ENCODE measurements at places on chromosomes 7 and 10.
A peak's percentile ranks its signal among the peaks of the same experiment; 100 is the strongest.

DNA sequence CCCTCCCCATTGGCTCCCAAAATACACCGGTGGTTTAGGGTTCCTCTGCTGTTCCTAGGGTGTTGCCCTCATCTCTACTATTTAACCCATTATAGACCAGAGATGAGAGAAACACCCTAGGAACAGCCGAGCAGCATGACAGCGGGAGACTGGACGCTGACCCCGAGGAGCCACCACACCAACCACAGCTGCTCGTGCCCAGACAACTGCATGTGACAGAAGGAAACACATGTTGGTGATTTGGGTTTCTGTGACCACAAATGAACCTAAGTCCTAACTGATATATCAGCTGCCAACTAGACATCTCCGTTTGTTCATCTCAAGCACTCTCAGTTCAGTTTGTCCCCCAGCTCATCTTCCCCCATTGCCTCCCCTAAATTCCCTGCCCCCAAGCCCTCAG lies 13.4 kb downstream of the CFAP43 start:
- no peak for DNase-seq

GRCh38 chr10:58856508-58857240 lies 319.8 kb upstream of the PHYHIPL start:
- DNase-seq: peak; percentile 99

GRCh38 chr7:50371551-50372021 lies 67.1 kb downstream of the IKZF1 start:
- no peak for DNase-seq

DNA sequence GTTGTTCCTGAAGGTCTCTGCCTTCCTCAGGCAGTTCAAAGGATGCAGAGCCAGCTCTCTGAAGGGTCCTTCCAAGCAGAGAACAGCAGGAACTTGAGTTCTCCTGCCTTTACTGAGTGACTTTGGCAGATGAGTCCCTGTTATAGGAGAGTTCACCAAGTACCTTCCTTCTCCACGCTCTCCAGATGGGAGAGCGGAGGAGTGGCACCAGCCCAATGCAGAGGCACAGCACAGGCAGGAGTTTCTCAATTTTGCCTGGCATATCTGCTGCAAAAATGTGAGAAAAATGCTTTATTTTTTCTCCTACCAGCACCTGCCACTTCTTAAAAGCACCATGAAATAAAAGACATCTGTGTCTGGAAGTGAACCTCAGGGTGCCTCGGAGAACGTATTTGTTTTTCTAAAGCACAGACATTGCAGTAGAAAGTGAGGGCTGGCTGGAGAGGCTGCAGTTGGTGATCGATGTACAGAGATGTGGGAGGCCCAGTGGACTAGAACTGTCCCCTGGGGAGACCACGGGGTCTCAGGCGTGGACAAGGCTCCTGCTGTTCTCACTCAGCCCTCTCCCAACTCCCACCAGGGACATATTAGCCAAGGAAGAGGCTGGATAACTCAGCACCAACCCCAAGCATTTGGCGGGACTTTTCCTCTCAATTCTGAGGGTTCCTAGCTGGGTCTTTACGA lies 174.5 kb downstream of the WDR37 start:
- DNase-seq: no peak

DNA sequence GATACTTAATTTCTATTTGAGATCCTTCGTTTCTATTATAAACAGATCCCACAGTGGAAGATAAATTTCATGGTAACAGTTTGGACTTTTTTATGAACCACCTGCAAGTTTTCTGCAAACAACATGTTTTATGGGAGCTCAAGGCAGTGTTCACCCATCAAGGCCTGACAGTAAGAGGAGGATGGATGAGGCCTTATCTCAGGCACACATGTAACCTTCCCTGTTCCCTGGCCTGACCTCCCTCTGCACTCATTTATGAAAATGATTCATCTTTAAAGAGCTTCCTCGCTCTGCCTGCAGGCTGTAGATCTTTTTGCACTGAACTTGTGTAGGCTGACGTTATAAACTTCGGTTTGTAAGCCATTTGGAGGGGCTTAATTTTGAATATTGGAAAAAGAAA lies 500.1 kb downstream of the GATA3 start:
- no peak for DNase-seq

- peak; percentile 35 for DNase-seq
Measured at GRCh38 chr10:117226813-117227451, 14.0 kb upstream of the SLC18A2 start.

DNA sequence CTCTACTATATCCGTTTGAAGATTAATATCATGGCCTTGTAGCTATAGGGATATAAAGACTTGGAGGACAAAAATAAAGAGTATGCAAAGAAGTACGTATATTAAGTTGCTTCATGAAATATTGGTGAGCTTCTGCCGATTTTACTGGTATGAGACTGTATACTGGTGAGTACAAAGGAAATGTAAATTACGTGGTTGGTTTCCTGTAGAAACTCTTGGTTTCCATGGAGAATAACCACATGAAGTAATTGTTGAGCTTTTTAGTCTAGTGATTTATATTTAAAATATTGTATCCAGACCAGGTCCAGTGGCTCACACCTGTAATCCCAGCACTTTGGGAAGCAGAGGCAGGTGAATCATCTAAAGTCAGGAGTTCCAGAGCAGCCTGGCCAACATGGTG lies 32.2 kb upstream of the GLI3 start:
- DNase-seq: no peak

DNA sequence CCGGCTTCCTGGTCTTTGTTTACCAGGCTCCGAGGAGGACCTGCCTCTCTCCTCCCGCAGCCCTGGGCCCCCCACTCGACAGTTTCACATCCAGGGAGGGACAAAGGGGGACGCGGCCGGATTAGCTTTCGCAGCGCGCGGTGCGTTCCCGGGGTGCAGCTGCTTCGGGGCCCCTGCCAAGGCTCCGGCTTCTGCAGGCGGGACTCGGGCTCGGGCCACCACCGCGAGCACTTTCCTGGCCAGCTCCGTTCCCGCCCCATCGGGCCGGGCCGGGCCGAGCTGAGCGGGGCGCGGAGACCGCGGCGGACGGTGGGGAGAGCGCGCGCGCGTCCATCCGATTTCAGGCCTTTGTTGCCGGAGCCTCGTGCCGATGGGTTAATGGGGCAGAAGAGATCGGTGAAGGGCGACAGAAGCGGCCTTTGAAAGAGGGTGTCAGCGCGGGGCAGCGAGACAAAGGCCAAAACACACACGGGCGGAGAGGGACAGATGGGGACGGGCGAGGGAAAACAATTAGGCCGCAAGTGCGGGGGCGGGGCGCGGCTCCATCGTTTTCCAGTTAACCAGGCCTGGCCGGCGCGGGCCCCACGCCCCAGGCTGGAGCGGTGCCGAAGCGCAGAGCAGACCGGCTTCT lies 8.5 kb upstream of the UNCX start:
- no peak for DNase-seq

DNA sequence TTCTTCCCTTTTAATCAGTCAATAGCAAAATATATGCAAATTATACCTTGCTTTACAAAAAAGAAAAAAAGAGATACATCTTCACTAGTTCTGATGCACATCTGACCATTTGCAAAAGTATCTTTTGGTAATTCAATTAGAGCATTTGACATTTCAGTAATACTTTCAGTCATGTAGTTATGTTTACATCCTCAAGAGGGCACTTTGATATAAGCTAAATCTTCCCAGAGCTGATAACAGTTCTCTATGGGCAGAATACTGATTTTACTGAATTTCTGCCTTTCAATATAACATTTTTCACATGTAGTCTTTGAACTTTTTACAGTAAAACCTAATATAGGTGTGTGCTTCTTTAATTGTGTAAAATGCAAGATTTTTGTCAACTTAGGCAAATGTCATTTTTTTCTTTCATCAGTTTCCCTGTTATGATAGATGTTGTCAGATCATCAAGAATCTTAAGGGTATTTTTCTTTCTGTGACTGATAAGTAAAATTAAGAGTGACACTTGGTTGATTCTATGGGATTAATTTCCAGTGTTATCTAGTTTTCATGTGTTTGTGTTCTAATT lies 703.5 kb upstream of the SEMA3D start:
- DNase-seq: peak; percentile 35

DNA sequence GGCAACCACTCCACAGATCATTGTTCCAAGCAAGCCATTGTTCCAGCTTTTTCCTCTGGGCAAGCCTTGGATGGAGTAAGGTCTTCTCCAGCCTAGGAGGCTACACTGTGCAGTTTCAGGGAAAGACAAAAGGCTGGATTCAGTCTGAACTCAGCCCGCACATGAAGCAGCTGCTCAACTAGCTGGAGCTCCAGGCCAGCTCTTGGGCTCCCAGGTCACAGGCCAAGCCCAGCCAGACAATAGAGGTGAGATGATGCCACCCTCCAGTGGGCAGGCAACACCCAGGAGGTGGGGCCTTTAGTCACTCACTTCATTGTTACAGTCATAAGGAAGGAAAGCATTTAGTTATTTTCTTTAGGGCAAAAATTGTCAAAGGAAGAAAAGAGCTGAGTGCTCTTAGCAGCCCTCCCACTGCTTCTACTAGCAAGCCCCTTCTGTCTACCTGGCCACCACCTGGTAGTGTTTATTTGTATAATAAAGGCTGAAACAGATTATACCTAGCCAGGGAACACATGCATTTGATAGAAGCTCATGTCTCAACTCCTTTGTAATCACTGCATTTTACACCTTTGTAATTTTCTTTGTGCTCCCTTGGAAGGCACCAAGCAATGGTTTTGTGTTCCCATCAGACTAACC lies 253.4 kb downstream of the WDR11 start:
- DNase-seq: no peak

- peak; percentile 71 for DNase-seq
Measured at GRCh38 chr7:106947244-106947728, 82.2 kb downstream of the PIK3CG start.

GRCh38 chr7:5469375-5470166 lies 45.9 kb upstream of the TNRC18 start:
- DNase-seq: no peak

DNA sequence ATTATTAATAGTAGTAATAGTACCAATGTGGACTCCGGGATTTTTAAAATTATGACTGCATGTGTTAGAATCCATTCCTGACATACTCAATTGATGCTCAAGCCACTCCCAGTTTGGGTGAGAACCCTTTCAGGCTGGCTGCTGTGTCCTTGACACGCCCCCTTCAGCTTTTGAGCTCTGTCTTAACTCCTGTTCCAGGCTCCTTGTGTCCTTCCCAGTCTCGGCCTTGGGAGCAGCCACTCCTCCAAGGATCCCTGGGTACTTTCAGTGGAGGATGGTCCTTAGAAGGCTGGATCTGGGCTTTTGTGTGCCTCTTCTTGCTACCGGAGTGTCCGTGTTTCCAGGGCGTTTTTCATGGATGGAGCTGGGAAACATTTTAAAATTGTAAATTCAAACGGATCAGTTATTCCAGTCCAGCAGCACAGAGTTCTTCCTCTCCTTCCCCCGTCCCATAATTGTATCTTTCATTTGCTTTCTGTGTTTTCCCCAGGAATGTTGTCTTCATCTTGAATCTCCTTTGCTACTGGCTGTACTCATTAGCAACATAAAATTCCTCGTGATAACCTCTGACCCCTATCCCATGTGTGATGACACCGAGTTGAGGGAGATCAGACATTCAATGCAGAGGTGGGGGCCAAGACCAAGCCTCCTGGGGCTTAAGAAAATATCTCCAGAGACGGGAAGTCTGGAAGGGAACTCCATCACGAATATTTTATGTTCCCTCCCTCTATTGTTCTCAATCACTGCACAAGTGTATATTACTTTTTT lies 40.0 kb upstream of the PFKFB3 start:
- DNase-seq: no peak

DNA sequence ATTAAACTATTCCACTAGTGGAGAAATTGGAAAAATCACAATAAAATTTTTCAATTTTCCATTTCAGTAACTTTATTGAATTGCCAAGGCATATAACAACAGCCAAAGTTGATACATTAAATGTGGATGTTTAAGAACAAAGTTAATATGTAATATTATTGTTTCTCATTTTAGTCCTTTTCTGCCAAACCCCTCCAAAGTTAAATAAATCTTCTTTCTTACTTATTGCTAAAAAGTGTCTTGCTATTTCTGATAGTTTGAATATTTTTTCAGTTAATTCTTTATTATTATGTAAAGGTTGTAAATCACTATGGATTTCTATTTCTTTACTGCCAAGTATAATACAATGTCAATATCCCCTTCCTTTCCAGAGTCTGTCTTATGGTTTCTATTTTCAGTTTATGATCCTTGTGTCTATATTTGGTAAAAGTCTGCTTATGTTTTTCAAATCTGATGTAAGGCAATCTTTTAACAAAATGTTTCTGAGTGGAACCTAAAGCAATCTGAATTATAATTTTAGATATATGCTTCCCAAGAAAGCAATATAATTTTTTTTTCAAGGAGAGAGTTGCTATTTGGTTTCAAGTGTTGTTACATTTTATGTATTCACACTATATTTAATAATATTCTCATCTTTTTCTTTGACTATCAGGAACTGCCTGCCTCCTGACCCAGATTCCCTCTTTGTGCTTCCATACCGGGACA lies 80.3 kb upstream of the RHOBTB1 start:
- DNase-seq: no peak

- no peak for DNase-seq
Measured at GRCh38 chr10:24716295-24716694, 7.4 kb downstream of the ARHGAP21 start.

DNA sequence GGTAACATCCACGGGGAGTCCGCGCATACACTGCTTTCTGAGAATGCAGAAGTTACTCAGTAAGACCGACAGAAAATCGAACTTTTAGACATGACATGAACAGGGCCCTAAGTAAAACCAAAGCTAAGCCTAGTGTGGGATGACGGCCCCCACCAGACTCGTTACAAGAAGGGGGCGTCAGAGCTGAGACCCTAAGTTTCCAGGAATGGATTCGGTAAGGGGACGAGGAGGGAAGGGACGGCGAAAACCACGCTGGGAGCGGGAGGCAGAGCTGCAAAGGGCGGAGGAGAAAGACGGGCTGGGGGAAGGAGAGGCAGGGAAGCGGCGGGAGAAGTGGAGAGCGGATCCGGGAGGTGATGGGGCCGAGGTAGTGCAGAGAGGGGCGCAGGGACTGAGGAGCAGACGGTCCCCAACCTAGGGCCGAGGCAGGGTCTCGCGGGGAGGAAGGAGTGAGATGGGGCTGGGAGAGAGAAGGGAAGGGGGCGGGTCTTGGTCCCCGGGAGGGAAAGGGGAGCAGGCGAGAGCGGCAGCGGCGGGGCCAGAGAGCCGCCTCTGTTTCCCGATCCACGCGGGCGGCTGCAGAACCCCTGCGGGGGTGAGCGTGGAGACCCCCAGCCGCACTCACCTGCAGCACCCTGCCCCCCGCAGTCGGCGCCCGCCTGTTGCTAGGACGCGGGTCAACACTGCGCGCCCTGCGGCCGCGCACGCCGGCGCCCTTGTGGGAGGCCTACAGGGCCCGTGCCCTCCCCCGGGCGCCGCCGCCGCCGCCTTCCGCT lies 513 bp downstream of the ODAD2 start:
- DNase-seq: peak; percentile 28

DNA sequence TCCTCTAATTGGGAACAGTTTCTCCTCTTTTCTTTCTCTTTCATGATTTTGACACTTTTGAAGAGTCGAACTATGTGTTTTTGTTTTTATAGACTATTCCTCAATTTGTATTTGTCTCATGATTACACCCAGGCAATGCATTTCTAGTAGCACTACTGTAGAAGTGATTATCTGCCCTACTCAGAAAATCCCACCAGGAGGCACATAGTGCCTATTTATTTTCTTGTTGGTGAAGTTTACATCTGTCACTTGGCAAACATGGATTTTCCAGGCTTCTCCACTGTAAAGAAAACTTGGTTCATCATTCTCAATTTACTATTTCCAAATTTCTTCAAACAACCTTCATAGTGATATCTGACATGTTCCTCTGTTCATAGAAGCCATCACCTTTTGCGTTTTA lies 893.9 kb downstream of the CCSER2 start:
- DNase-seq: no peak

GRCh38 chr7:120720317-120720716 lies 137.6 kb downstream of the TSPAN12 start:
- no peak for DNase-seq
